Activated naive CD4-positive, alpha-beta T cell treated with anti-CD3 and anti-CD28 coated beads, Interleukin-2, amount 50 U/mL, for 72 hours (primary cell): ENCODE measurements at places on chromosomes 1 and 21.

DNA sequence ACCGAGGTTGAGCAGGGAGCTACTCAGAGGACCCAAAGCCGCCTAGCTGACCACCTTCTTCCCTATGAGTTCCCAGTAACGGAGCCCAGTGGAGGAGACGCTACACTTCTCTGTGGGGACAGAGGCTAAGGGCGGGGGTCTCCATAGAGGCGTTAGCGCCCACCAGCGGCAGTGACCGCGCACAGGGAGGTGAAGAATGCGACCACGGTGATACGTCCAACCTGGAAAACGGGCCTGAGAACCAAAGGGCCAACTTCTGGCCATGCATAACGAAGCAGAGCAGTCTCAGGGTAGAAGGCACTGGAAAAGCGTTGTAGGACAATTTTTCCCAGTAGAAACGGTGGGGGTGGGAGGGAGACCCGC, 400 bp upstream of the COG2 start:
- peak; percentile 24 for DNase-seq

DNA sequence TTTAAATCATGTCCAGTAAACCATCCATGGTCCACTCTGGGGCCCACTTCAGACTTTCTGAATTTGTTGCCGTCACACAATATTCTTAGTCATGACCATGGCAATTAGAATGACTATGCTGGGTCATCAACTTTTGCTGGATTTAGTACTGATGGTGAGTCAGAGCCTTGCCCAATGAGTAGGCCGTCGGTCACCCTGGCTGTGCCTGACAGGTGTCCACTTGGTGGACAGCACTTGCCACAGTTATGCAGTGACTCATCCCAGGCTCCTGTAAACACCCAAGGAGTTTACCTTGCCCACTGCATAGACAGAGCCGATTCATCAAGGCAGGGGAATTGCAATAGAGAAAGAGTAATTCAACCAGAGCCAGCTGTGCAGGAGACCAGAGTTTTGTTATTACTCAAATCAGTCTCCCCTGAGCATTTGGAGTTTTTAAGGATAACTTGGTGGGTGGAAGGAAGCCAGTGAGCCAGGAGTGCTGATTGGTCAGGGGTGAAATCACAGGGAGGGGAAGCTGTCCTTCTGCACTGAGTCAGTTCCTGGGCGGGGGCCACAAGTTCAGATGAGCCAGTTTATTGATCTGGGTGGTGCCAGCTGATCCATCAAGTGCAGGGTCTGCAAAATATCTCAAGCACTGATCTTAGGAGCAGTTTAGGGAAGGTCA, 333.8 kb downstream of the PTPRU start:
- no peak for DNase-seq

GRCh38 chr1:8753736-8754135, 63.7 kb downstream of the RERE start:
- DNase-seq, result no peak

GRCh38 chr1:210776712-210777111, 357.2 kb downstream of the KCNH1 start:
- DNase-seq, result no peak

- DNase-seq, result no peak
Observed at GRCh38 chr1:234484991-234485739, 6.2 kb upstream of the TARBP1 start.

- no peak for DNase-seq
Observed at GRCh38 chr1:22050330-22050729, 2.2 kb upstream of the CDC42 start.

DNA sequence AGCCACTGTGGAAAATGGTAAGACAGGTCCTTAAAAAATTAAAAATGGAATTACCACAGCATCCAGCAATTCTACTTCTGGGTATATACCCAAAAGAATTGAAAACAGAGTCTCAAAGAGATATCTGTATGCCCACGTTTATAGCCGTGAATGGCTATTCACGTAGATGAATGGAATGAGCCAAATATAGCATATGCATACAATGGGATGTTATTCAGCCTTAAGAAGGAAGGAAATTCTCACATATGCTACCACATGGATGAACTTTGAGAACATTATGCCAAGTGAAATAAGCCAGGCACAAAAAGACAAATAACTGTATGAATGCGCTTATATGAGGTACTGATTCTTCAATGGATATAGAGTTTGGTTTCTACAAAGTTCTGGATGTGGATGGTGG, 134.5 kb upstream of the KCNE2 start:
- no peak for DNase-seq

- DNase-seq, result peak; percentile 8
Observed at GRCh38 chr1:59432531-59433439, 135.9 kb downstream of the FGGY start.

GRCh38 chr1:80349218-80349617, 1342.7 kb upstream of the ADGRL4 start:
- DNase-seq, result no peak

GRCh38 chr1:105100102-105100501, 1350.4 kb downstream of the AMY1C start:
- DNase-seq, result no peak

- no peak for DNase-seq
Observed at GRCh38 chr1:182192966-182193365, 131.5 kb upstream of the ZNF648 start.

GRCh38 chr1:8182034-8182761, 135.7 kb upstream of the SLC45A1 start:
- no peak for DNase-seq

DNA sequence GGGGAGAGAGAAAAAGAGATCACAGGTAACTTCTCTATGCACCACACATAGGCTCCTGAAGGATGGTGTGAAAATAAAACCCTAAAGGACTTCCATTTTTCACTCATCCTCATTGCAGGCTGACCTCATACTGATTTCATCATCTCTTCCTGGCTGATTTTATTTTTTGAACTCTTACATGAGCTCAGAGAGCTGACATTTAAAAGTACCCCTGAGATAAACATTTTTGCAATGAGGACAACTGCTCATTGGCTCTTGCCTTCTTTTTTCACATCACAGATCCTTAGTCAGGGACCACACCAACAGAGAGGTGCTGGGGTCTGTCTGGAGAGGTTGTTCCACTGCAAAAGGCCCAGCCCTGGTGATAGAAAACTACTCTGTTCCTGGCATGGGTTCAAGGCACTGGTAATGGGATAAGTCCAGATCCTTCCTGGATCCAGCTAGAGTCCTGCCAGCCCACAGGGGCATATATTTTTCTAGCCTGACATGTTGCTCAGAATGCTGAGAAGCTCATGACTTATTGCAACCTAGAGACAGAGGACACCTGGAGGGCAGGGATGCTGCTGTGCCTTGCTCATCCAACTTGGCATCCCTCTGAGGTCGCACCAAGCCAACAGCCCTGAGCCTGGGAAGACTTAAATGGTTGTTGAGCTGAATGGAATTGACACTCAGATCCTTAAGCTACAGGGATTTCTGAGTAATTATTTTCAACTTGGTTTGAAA, 360.0 kb downstream of the HHAT start:
- no peak for DNase-seq

DNA sequence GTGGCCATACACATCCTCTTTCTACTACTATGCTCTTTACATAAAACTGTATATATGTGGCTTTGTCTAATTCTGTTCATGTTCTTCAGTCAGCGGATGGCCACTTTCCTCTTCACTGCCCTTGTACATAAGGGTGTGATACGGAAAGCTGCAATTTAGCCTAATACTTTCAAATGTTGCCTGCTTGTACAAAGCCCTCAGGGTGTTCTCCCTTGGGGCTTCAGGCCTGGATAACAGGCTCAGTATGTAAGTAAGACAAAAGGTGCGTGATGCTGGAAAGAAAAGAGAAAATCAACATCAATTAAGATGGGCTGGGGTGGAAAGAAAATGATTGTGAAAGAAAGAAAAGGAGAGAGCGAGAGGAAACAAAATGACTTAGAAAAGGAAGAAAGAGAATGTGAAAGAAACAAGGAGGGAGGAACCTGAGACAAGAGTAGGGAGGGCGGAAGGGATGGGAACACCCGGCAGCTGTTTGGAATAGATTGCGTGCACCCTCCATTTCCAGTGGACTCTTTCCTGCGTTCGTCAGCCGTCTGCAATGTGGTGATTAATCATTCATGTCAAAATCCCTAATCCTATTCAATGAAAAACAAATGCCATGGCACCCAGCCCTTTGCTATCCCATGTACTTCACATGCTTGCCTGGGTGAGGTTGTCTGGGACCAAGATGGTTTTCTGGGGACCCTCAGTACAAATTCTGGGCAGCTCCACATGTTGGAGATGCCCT, 553.6 kb downstream of the NUF2 start:
- no peak for DNase-seq

GRCh38 chr1:114118351-114118990, 35.2 kb downstream of the SYT6 start:
- DNase-seq, result no peak

DNA sequence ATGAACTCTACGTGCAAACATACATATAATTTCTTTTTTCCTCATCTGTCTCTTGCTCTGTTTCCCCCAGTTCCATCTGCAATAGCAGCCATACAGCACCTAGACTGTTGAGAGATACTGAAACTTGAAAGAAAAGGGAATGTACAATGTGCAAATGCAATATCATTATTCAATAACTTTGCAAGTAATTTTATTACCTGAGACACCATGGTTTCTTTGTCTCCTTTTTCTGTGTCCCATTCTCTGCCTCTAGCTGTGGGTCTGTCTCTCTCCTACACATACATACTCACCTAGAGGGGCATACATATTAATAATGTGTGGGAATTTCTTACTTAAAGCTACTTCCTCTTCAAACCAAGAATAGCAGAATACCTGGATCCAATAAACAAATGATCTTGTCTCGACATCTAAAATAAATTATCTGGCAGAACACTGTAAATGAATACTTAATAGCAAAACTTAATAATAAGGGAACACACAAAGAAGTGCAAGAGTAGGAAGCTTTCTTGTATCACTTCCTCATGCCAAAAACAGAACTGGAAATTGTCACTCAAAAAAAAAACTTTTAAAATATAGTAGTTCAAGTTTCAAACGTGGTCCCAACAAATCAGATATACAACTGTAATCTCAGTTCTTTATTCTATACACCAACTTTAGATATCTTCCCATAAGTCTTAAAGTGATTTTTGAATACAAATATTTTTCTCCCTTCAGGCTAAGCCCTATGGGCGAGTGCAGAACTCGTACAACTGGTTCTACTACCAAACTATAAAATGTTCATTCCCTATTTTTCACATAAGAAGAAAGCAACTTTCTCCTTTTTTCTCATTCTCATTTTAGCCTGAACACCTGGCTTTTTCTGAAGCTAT, 194.6 kb downstream of the NRIP1 start:
- no peak for DNase-seq

DNA sequence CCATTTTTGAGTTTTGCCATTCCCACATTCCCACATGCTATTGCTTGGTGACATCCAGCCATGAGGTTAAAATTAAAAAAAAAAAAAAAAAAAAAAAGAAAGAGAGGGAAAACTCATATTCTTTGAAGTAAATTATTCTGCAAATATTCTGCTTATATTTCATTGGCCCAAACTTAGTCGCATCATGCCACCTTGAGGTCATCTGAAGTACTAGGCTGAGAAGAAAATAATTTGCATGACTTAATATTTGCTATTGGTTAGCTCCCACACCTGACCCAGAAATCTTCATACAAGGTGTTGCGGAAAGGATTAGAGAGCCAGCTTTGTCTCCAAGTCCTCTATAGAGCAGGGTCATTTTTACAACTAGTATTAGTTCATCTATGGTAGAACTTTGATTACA, 2206.0 kb downstream of the MRPL39 start:
- DNase-seq, result no peak

GRCh38 chr1:207423560-207424292, 30.4 kb upstream of the CR2 start:
- DNase-seq, result no peak

GRCh38 chr1:182281541-182281940, 110.0 kb downstream of the GLUL start:
- DNase-seq, result no peak

DNA sequence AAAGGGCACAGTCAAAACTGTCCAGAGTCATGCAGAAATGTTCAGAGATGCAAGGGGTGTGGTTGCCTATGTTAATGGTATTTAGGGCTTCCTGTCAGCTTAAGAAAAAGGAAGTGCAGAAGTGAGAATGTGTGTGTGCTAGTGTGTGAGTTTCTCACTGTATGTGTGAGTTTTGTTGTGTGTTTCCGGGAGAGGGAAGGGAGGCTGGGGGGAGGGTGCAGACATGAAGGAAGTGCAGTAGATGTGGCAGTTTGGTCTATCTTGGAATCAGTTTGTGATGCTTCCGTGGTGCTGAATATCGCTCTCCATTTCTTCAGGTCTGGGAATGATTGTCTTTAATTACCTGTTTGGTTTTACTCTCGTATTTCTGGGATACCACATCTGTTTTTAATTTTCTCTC, 16.5 kb upstream of the ATP6V1G3 start:
- DNase-seq, result peak; percentile 36

GRCh38 chr1:203726417-203726867, 38.5 kb upstream of the LAX1 start:
- no peak for DNase-seq

- DNase-seq, result no peak
Observed at GRCh38 chr1:243271996-243272395, 16.2 kb downstream of the SDCCAG8 start.

GRCh38 chr1:90821152-90821787, 104.2 kb upstream of the BARHL2 start:
- no peak for DNase-seq

DNA sequence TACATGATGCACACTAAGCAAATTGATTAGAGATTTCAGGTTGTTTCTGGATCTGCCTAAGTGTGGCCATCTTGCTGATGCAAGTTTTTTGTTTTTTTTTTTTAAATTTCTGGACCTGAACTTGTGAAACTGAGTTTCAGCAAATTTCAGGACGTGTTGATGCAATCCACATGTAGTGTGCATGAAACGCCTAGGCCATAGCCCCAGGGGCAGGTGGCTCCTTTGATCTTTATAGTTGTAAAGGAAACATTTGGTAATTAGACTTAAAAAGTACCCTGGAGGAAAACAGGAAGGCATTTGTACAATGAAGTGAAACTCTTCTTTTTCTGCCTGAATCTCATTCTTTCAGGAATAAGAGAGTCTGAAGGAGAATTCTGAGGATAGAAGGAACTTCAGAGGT, 162.2 kb upstream of the LHX8 start:
- DNase-seq, result no peak

DNA sequence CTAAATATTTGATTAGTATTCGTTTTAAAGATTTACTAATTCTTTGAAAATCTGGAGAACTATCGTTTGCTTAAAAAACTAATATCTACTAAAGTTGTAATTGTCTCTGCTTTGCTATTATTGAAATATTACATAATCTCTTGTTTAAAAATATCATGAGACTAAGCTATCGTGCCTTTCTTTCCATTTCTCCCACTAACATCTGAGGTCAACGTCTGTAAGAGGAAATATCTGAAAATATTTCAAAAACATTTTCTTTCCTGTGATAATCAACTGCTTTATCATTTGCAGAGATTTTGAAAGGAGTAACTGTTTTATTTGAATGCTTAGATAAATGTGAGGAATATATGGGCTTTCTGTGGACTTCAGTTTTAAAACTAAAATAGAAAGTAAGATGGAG, 694.1 kb downstream of the USP25 start:
- no peak for DNase-seq

DNA sequence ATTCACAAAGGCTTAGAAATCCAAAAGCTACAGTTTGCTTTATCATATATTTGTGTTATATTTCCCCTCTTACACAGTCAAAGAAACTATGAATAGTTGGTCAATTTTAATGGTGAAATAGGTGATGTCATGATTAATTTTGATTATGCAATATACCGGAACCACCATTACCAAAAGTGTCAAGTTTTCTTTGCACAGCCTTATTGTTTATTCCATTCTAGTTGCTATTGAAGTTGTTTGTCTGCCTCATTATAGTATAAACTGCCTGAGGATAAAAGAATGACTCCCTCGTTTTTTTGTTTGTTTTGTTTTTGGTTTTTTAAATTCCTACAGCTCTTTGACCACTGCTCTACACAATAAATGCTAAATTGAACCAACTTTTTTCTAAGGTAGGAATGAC, 690.6 kb upstream of the ZP4 start:
- no peak for DNase-seq
